ENCODE measurements at places on chromosomes 5 and 9.

DNA sequence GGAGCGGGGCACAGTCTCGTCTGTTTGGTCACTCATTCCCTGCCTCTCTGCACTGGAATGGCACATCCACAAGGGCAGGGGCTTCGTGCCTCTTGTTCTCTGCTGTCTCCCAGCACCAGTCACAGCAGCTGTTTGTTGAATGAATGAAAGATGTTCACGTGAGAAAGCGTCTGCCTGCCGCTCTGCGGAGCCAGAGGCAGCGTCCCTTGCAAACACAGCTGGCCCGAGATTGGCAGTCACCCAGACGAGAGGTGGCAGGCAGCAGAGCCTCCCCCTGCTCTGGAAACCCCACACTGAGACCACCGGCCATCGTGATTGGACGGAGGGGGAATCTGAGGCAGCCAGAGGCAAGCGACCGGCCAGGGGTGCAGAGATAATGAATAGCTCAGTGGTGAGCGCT lies 6.0 kb upstream of the FAM163B start:
- no peak for DNase-seq

DNA sequence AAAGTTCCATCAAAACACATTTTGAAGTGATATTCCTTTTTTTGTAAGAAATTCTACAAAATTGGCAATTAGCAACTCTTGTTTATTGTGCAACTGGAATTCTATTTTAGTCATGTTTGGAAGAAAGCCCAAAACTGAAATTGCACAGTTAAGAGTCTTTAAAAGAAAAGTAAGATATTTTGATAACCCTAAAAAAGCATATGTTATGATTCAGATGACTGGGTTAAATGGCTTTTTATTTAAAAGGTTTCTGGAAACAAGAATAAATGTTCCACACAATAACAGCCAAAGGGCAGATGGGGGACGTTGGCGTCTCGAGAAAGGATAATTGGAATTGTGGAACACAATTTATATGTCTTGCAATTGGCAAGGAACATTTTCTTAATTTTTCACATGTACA lies 275.2 kb downstream of the CDH9 start:
- no peak for DNase-seq

DNA sequence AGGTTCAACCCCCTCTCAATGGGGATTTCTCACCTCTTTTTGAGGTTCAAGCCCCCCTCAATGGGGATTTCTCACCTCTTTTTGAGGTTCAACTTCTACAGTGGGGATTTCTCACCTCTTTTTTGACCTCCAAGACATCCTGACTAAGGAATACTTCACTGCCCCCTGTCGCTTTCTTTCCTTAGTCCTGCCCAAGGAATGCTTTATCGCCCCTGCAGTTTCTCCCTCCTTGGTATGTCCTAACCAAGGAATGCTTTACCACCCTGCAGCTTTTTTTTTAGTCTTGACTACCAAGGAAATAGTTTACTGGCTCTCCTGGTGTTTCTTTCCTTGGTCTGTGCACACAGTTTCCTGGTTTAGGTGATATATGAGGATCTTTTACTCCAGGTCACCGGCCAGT lies 9.6 kb upstream of the IRGM start:
- DNase-seq, result no peak

DNA sequence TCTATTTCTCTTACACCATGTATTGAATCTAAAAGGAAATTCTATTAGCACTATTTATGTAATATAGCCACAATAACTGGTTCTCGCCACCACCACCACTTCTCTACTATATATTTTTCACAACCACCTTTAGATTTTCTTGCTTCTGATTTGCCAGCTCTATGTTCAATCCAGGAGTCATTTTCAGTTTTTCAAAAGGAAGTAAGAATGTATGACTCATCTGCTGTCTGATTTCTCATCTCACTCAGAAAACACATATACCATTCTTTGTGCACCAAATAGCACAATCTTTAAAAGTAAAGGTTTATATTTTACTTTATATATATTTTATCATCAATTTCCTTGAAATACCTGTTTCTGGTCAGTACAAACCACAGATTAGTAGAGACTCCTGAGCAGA lies 1127.5 kb downstream of the TAF11L14 start:
- DNase-seq, result no peak

GRCh38 chr9:129567842-129568559 lies 52.9 kb downstream of the C9orf50 start:
- DNase-seq, result no peak

DNA sequence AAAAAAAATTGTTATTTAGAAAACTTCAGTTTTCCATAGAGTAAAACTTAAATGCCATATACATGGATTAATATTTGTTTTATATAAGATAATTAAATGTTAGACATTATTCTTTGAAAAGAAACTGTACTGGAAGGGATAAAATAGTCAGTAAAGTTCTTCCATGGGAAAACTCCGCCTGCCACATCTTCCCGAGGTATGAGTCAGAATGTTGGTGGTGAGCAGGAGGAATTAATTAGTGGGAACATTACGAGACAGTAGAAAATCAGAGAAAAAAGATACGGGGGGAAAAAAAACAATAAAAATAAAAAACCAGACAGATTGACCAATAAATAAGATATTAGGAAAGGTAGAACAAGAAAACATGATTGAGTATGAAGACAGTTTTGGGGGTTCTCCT lies 930.3 kb upstream of the C9orf72 start:
- DNase-seq, result no peak

DNA sequence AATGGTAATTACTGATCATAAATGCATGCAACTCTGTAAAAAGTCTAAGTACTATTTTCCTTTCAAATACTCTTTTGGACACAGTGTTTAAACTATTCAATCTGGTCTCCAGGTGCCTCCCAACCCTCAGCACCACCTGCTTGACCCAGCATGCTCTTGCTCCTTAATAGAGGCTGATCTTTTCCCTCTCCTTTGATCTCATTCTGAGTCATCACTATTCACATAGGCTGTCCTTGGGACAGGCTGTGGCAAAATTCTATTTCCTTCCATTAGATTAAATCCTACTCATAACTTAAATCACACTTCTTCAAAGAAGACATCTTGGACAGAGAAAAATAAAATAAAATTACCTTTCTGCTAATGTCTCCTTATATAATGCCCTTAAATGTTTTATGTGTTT lies 199.4 kb upstream of the ST8SIA4 start:
- no peak for DNase-seq

- no peak for DNase-seq
These were observed 279.8 kb upstream of the TNC start for GRCh38 chr9:115397591-115398312.

GRCh38 chr5:154878642-154879335 lies 20.4 kb downstream of the CNOT8 start:
- no peak for DNase-seq

- DNase-seq, result no peak
These were observed 5.3 kb upstream of the MEF2C start for GRCh38 chr5:88888291-88888690.

DNA sequence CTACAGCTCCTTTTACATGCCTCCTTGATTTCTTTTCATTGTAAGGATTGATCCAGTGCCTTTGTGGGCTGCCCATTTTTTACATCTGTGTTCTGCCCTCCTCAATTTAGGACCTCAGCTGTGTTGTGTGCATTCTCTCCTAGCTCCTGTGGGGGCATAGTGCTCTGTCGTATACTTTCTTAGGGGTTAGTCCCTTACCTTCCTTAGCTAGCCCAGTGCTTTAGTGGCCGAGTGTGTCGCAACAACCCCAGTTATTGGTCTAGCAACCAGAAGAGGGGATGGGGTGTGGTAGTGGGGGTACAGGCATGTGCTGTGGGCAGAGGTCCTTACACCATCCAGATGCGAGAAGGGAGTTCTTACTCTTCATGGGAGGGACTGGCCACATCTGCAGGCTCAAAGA lies 12.1 kb downstream of the MTRR start:
- no peak for DNase-seq

GRCh38 chr5:98917433-98917832 lies 11.4 kb downstream of the CHD1 start:
- DNase-seq, result no peak

DNA sequence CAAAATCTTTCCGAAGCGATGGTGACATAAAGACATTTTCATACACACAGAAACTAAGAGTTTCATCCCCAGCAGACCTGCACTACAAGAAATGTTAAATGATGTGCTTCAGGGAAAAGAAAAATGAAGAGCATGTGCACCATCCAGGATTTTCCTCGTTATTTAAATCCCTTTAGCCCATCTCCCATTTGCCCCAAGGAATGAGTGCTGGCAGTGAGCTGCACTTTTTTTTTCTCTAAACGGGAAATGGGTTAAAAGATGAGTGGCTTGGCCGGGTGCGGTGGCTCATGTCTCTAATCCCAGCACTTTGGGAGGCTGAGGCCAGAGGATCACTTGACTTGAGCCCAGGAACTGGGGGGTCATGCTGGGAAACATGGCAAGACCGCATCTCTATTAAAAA lies 6.8 kb upstream of the LRRC14B start:
- DNase-seq, result no peak

- DNase-seq, result no peak
These were observed 56.8 kb upstream of the TBCA start for GRCh38 chr5:77832938-77833337.

DNA sequence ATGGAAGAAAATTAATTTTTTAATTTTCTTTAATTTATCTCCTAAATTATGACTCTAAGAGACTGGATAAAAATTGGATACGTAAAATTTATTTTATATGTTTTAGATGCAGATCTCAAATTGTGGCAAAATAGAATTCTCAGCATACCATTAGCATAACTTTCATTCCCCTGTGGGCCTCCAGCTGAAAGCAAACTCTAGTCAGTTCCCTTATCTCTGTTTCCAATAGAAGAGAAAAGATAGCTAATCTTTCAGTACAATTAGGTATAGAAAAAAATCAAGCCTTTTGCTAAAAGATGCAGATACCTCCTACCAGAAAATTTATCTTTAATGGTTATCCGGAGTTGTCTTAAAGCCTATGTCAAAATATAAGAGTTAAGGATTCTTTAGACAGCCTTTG lies 1530.6 kb downstream of the EFNA5 start:
- no peak for DNase-seq

DNA sequence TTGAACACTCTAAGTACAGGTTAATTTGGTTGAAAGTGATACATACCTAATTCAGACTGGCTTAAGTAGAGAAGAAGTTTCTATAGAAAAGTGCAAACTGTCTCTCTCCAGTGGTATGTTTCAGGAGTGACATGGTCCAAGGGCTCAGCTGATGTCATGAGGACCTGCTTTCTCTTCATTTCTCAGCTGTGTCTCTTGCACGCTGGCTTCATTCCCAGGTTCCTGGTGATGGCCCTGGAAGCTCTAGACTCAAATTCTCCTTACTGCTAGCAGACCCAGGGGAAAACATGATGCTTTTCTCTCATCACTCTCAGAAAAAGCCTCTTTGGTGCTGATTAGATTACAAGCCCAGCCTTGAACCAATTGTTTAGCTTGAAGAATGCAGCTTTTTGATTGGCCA lies 211.9 kb upstream of the CLINT1 start:
- no peak for DNase-seq

DNA sequence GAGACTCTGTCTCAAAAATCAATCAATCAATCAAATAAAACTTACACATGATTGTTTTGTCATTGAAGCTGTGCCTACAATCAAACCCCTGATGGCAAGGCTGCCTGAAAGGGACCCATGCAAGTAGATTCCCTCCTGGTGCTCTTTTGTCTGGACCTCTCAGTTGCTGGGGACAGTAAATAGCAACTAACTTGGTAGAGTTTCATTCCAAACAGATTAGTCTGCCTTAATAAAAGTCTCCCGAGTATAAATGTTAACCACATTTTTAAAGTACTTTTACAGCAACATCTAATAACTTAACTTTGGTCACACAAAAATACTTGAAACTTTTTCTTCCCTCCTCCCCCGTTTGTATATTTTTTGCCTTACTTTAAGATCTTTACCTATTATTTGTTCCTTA lies 105.5 kb downstream of the FEM1C start:
- no peak for DNase-seq
